ENCODE measurements at places on chromosomes 2 and 18.

- DNase-seq = no peak
Measured at GRCh38 chr2:68340226-68341061, 20.7 kb upstream of the CNRIP1 start.

DNA sequence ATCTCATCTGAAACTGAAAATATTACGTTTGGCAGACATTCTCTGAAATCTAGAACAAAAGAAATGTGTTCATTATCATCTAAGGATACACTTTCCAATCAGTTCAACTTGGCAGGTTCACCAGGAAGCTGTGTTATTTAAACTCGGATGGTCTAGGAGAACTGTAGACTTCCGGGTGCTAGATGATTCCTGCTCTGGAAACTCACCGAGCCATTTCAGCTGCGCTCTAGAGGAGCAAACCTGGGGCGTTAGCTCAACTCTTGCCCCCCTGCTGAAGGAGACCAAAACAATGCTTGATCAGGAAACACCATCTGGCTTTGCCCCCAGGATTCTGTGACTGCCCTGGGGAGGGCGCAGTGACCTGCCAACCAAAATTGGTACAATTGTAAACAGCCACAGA, 22.9 kb downstream of the MLPH start:
- DNase-seq = no peak

DNA sequence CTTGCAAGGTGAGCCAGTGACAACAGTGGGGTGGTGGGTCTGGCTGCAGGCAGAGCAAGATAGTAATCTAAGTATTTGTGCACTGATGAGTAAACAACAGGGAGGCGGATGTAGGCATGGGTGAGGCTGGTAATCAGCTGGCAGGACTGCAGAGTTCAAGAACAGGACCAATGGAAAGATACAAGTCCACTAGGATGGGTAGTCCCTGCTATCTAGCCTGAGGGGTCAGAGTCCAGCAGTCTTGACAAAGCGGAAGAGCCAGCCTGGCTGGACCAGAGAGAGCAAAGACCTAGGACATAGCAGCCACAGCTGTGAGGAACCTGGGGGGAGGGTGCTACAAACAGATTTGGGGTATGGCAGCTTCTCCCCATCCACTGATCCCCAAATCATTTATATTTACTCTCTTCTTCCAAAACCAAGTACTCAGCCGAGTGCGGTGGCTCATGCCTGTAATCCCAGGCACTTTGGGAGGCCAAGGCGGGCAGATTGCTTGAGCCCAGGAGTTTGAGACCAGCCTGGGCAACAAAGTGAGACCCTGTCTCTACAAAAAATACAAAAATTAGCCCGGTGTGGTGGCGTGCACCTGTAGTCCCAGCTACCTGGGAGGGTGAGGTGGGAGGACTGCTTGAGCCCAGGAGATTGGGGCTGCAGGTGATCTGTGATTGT, 25.9 kb downstream of the VIL1 start:
- no peak for DNase-seq

DNA sequence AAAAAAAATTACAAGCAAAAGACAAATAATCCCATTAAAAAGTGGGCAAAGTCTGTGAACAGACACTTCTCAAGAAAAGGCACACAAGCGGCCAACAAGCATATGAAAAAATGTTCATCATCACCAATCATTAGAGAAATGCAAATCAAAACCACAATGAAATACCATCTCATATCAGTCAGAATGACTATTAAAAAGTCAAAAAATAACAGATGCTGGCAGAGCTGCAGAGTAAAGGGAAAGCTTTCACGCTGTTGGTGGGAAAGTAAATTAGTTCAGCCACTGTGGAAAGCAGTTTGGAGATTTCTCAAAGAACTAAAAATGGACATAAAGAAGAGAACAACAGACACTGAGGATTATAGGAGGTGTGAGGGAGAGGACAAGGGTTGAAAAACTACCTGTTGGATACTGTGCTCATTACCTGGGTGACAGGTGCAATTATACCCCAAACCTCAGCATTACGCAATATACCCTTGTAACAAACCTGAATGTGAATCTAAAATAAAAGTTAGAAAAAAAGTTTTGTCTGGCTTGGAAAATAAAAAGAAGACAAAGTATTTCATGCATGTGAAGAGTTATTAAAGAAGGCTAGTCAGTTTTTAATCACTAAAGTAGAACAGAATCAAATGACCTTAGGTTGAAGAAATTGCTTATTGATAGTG, 8.7 kb upstream of the ACSL3 start:
- no peak for DNase-seq

GRCh38 chr2:238146884-238147544, 8.5 kb downstream of the KLHL30 start:
- no peak for DNase-seq

DNA sequence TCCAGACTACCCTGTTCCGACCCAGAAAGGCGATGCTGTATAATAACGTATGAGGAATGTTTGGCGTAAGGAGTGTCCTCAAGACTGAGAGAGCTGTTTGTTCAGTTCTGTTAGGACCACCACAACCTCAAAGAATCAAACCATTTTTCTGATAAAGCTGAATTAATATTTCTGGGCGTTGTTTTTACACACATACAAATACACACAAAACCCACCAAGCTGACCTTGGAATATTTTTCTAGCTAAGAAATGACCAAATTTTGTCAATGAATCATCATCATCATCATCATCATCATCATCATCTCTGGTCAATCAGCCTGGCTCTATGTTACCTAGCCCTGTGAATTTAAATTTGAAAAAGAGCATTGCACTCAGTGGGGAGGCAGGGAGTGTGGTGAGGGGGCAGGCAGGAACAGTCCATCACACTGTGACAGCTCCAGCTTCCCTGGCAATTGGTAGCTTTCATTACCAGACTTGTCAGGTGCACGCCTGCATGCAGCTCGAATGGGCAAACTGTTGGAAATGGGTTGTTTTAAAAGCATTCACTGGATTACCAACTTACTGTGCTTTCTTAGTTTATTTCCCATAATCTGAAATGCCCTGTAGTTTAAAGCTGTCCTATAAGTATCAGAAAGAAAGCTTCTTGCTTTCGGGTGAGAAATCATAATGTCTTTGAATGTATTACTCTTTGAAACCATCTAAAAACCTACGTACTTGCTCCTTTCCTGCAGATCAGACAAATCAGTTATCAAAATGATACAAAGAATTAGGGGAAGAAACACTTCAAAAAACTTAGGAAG, 6.9 kb upstream of the POU3F3 start:
- no peak for DNase-seq

DNA sequence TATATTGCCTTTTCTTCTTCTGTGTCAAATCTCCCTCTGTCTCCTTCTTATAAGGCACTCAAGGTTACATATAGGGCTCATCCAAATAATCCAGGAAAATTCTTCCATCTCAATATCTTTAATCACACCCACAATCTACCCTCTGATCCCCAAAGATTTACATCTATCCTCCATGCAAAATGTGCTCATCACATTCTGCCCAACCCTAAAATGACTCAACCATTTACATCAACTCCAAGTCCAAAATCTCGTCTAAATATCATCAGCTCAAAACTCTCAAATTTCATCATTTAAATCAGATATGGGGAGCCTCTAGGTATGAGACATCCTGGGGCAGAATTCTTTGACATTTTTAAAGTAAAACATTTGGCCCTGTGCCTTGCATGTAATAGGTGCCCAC, 1349.8 kb downstream of the SUCLG1 start:
- DNase-seq = no peak

DNA sequence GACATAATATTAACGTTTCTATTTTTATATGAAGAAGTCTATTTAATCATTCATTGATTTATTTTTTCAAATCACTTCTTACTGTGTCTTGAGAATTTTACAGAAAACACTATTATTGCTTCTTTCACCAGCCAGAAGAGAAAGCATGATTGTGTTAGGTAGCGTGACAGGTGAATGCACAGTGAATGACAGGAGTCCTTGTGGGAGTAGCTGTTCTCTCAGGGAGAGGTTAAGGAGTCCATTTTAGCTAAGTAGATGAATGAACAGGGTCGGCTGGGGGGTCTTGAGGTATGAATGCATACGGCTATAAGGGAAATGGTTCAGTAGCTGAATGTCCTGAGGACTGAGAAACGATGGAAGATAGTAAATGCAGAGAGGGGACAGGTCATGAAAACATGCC, 56.2 kb downstream of the CTNNA2 start:
- DNase-seq = no peak

GRCh38 chr2:231545105-231545902, 15.1 kb upstream of the NMUR1 start:
- peak; percentile 25 for DNase-seq

DNA sequence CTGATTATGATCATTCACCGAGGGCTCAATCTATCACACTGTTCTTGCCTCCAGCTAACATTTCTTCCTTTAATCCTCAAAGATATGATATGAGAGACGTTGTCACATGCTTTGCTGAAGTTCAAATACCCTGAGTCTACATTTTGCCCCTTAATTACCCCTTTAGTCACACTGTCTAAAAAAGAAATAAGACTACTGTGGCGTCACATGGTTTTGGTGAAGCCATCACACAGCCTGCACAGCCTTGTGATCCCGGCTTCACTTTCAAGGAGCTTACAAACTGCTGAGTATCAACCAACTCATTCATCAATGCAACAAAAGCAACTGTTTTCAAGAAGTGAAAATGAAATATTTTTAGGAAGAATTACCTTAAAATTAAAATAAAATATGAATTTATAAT, 31.9 kb upstream of the SOCS6 start:
- DNase-seq = no peak

DNA sequence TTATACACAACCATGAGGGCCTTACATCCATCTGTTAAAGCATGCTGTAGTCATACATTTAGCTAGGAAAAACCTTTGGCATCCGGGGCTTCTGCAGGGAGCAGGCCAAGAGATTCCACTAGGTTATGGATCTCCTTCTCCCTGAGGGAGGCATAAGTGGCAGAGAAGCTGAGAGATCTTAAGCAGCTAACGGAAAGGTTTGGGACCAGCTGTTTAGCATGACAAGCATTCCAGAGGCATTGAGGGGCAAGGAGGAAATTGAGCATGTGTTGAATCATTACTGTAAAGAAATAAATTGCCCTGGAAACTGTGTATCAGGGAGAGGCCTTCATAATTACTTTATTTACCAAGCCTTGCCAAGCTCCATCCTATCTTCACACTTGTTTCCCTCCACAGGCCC, 643.1 kb downstream of the CNTNAP5 start:
- DNase-seq = no peak

- DNase-seq = no peak
Measured at GRCh38 chr2:16012626-16013358, 72.4 kb downstream of the MYCN start.

GRCh38 chr2:145750612-145751011, 1230.7 kb upstream of the ZEB2 start:
- DNase-seq = no peak

DNA sequence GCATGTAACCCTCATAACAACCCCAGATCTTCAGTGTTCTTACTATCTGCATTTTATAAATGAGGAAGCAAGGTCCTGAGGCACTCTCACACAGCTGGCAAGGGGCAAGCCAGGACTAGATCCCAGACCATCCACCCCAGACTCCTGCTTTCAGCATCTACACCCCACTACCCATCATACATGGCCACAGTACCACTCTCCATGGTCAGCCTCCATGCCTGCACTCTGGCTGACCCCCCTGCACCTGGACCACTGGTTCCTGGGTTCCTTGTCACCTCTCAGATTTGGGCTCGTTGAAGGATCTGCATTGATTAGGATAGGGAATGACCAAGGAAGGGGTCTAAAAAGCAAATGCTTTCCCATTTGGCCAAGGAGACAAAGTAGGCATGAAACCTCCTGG, 36.0 kb upstream of the TEX51 start:
- DNase-seq = no peak

DNA sequence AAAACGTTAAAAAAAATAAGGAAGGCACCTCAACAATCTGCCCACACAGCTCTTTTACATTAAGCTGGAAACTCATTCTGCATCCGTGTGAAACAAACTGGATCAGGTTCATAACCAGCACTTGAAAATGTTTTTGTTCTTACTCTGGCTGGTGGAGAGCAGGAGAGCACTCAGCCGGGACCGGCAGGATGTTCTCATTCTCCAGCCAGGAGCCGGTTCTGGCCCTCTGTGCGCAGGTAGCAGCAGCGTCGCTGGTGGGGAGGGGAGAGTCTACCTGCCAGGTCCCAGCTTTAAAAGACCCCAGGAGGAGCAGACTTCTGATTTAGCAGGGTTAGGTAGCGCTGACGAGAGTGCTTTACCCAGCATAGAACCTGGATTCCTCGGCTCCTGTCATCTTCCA, 834.9 kb upstream of the SALL3 start:
- DNase-seq = no peak

- DNase-seq = peak; percentile 26
Measured at GRCh38 chr18:63472380-63472779, 4.4 kb upstream of the SERPINB5 start.

GRCh38 chr2:191699341-191699945, 21.5 kb downstream of the NABP1 start:
- DNase-seq = no peak

GRCh38 chr18:47552783-47553182, 301.3 kb upstream of the SKOR2 start:
- DNase-seq = no peak

DNA sequence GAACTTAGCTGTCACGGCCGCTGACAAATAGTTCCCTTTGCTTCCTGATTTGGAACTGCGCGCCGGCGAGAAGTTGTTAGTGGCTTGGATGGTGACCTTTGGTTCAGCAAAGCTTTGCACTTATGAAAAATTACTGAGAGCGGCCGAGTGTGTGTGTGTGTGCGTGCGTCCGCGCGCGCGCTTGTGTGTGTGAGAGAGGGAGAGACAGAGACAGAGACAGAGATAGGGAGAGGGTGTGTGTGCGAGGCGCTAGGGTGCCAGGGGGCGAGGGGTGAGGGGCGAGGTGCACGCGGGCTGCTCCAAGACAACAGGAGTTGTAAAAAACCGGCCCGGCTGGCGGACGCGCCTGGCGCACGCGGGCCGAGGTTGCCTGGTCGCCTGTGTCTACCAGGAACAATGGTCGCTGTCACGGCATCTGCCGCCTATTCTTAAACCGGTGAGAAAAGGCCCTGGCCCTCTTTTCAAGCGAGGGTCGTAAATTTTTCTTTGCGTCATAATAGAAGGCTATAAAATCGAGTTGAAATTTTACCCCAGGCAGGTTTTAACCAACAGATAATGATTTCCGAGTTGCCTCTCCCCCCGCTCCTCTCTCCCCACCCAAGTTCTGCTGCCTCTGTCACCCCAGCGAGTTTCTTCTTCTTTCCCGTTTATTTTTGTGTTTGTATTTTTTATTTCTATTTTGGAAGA, 535 bp downstream of the HOXD3 start:
- no peak for DNase-seq

DNA sequence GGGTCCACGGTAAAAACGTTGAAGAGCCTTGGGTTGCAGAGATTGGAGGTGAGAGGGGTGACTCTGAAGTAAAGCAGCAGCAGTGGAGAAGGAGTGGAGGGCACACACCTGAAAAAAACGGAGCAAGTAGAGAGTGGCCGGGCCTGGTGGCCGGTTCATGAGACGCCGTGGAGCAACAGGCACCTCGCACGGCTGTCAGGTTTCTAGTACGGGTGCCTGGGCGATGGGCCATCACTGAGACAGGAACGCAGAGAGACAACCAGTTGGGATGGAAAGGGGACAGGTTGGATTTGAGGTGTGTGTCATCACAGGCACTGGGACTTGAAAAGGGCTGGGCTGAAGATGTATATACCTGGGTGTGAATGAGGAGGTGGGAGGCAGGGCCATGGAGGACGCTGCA, 104.2 kb downstream of the MTCL1 start:
- no peak for DNase-seq

- no peak for DNase-seq
Measured at GRCh38 chr18:46332921-46333341, 228.7 kb downstream of the HAUS1 start.

- DNase-seq = no peak
Measured at GRCh38 chr18:77058290-77058835, 74.2 kb downstream of the MBP start.

GRCh38 chr2:229980431-229981184, 58.3 kb downstream of the FBXO36 start:
- peak; percentile 45 for DNase-seq

GRCh38 chr2:97900806-97901205, 94.9 kb downstream of the TMEM131 start:
- no peak for DNase-seq

Data from urothelium cell line (cell line).